ENCODE measurements at places on chromosomes 12 and 14.
A peak's percentile ranks its signal among the peaks of the same experiment; 100 is the strongest.

DNA sequence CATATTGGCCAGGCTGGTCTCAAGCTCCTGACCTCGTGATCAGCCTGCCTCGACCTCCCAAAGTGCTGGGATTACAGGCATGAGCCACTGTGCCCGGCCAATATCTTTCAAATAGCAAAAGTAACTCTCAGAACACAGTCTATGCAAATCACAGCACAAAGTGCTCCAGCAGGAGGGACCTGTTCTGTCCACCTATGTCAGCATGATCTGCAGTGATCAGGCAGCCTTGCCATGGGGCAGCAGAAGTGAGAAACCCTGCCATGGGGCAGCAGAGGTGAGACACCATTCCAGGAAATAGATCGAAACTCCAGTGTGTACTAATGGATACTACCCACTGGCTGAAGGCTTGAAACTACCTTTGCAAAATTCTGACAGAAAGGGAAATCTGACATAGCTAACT is 78.5 kb upstream of the EIF5 start:
- no peak for DNase-seq

GRCh38 chr12:38880288-38880687 is 25.1 kb downstream of the CPNE8 start:
- no peak for DNase-seq

DNA sequence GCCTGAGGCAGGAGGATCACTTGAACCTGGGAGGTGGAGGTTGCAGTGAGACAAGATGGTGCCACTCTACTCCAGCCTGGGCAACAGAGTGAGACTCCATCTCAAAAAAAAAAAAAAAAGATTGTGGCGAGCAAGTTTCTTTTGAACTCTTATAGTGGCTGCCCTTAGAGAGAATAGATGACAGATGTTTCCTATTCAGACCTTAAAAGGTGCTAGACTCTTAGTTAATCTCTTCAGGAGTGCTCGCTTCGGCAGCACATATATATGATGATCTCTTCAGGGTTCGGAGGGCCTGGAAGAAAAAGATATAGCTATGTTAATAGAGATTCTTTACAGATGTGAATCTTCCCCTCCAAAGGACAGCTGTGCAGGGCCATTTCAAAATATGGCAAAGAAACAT is 73.1 kb upstream of the AMN1 start:
- DNase-seq, result no peak

- DNase-seq, result no peak
These were observed 264.6 kb downstream of the NELL2 start for GRCh38 chr12:44611538-44611937.

DNA sequence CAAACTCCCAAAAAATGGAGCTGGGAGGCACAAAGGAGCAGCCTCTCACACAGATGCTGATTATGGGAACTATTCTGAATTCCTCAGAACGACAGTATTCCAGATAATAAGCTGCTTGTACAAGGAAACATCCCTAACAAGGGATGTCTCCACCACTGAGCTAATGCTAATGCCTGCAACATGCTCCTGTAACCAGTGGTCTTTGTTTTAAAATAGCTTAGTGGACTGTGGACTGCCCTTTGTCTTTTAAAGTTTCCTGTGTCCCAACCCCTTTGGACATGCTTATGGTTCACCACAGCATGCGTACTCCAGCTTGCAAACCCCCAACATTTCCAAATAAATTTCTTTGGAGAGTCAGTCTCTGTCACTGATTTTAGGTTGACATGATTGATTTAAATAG is 16.4 kb upstream of the PITPNM2 start:
- no peak for DNase-seq

- no peak for DNase-seq
These were observed 4.5 kb downstream of the CYP46A1 start for GRCh38 chr14:99688629-99689028.

DNA sequence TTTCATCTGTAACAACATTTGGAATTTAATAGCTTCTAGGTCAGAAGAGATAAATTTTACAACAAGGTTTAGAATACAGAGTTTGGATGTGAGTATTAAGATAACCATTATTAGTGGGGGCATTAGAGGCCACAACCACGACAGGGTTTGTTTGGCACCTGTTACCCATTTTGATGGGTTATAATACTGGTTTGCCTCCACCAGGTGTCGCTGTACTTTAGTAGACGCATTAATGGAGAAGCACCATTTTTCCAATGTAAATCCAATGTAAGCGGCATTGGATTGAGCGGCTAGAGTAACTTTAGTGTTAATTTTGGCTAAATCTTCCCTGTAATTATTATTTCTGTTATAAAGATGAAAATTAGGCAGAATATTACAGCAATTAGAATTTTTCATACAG is 136.2 kb downstream of the SLCO1B3 start:
- DNase-seq, result peak; percentile 2

- no peak for DNase-seq
These were observed 42.2 kb downstream of the PAH start for GRCh38 chr12:102874819-102875218.

- DNase-seq, result no peak
These were observed 251.1 kb downstream of the MED13L start for GRCh38 chr12:116026346-116026745.

DNA sequence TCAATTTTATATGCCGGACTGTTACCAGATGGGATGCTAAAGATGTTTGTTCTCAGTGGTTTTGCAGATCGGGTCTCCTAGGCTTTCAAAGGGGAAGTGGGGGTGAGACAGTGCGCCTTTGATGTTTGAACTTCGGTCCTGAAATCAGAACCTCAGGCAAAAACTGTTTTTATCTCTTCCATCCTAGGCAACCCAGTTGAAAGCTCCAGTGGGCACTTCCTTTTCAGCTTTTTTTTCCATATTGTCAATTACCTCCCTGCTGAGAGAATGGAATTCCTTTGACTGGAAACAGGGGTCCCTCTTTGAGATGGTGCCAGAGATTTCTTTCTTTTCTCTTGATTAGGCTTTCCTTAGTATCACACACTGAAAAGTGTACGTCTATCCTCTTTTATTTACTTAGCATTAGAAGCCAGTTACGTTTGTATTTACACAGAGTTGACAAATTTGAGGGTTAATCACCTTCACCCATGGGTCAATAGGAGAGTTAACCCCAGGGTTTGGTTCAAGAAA is 40.0 kb downstream of the NUAK1 start:
- no peak for DNase-seq

DNA sequence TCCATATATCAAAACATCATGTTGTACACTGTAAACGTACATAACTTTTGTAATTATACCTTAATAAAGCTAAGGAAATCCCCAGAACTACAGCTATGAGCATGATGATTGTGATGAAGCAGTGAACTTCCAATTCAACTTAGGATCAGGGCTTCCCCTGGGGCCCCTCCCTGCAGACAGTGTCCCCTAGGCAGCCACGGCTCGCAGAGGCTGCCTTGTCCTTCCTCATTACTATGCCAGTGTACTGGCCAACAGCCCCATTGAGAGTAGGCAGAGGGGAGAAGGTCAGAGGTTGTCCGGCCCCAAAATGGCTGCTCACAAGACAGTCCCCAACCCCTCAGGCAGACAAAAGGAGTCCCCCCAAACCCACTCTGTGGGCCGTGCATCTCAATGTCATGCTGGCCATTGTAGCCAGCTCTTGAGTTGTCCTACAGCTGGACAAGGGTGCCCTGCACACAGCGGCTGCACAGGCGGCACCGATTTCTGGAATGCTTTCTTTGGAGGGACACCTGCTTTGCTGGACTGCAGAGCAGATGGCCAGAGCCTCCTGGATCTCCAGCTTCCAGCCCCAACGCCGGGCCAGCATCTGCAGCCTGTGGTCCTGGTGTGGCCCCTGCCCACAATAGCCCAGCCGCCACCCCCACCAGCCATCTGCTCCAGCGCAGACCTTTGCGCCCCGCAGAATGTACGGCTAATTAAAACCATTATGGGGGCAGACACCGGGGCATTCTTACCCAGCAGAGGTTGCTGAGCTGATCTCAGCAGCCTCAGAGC is 46.1 kb downstream of the NIN start:
- DNase-seq, result no peak

- DNase-seq, result no peak
These were observed 216.7 kb downstream of the MED13L start for GRCh38 chr12:116060764-116061163.

- no peak for DNase-seq
These were observed 95.8 kb downstream of the DICER1 start for GRCh38 chr14:95061317-95062093.

GRCh38 chr12:6961278-6961694 is 9.2 kb downstream of the PHB2 start:
- no peak for DNase-seq

DNA sequence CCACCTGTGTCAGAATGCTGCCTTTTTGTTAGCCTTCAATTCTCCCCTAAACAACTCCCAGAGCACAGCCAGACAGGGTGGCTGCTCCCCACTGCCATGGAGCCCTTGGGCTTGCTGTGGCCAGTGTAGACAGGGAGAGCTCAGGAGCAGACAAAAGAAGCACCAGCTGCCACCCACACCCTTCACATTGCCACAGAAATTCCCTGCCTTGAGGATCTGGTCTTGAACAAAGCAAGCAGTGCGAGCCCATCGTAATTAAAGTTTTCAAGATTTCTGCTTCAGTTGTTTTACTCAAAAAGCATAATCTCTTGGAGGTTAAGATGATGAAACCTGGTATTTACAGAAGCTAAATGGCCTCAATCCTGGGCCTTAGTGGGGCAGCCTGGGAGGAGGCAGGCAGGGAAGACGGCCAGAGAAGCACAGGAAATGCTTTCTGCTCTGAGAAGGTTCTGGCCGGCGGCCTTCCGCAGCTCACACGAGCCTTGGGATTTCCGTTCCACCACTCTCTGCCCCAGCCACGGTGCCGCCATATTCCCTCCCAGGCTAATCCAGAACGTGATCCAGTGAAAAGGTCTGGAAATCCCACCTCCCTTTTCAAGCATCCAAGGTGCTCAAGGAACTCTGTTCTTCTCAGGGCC is 535.2 kb downstream of the BCL11B start:
- DNase-seq, result no peak

- no peak for DNase-seq
These were observed 13.0 kb upstream of the DIABLO start for GRCh38 chr12:122238861-122239260.

GRCh38 chr12:15712823-15713660 is 76.1 kb downstream of the EPS8 start:
- no peak for DNase-seq

DNA sequence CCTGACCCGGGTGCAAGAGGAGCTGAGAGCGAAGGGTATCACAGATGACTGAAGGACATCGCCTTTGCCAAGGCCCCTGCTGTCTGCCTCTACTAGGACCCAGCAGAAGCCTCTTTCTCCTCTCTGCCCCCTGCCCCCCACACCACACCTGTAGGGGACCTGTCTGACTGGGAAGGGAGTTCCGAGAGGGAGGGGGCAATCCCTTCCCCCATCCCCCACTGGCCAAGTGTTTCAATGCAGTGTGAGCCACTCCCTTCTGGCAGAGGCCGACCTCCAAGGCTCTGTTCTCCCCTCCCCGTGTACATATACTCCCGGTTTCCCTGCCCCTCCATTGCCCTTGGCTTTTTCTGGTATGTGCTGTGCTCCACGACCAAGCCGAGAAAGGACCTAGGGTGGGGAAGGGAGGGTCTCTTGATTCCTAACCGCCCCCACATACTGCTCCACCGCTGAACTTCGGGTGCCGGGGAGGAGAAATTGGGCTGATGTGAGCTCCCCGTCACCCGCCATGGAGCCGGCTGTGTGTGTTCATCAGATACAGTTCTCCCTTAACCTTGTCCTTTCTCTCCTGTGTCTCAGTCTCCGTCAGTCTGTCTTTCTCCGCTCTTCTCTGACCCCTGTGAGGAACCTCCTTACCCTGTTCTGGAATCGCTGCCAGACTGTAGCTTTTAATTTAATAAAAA is 2.0 kb upstream of the ARHGEF25 start:
- DNase-seq, result no peak

DNA sequence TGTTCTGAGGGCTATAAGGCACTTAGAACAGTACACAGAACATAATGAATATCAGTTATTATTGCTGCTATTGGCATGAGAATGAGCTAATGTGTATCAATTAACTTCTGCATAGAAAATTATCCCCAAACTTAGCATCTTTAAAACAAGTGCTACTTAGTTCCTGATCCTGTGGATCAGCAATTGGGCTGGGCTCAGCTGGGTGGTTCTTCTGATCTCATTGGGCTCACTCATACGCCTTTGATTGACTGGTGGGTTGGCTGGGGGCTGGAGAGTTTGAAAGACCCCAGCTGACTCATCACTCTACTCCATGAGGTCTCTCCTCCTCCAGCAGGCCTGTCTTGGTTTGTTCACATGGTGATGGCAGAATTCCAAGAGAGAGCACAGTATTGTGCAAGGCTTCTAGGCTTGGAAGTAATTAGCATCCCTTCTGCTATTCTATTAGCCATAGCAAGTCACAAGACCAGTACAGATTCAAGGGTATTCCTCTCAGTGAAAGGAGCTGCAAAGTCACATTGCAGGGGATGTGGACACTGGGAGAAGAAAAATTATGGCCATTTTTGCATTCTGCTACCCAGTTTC is 27.2 kb upstream of the HSPB8 start:
- DNase-seq, result no peak

Data from stromal cell of bone marrow (primary cell).